Activated gamma-delta T cell treated with Interleukin-2 at 50 U/mL for 16 hours (primary cell): ENCODE measurements at places on chromosomes 6 and 20.

DNA sequence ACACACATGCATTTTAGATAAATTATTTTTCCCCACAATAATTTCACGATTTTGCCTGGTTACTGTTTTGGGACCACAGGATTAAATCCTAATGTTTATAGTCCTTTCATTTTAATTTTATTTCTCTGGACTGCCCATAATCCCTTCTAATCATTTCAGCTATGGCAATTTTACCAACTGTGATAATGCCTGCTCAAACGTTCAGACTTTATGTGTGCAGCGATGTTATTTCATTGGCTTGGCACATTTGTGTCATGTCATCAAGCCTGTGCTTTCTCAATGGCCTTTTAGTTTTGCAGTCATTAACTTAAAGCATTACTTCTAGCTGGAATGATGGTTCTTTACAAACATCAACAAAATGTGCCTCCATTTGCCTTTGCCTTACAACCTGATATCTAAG lies 140.6 kb upstream of the HSF2 start:
- DNase-seq, result no peak

GRCh38 chr6:73774311-73774774 lies 78.3 kb downstream of the CD109 start:
- DNase-seq, result no peak

- DNase-seq, result no peak
Observed at GRCh38 chr6:113908801-113909200, 51.7 kb downstream of the MARCKS start.

- DNase-seq, result no peak
Observed at GRCh38 chr20:59668926-59669850, 64.8 kb downstream of the PHACTR3 start.

GRCh38 chr20:47865912-47866311 lies 80.6 kb upstream of the SULF2 start:
- no peak for DNase-seq

GRCh38 chr6:134714679-134715078 lies 235.2 kb downstream of the ALDH8A1 start:
- no peak for DNase-seq

- no peak for DNase-seq
Observed at GRCh38 chr20:23684261-23684660, 4.6 kb downstream of the CST4 start.

- DNase-seq, result no peak
Observed at GRCh38 chr6:1809291-1809988, 199.7 kb downstream of the FOXC1 start.

DNA sequence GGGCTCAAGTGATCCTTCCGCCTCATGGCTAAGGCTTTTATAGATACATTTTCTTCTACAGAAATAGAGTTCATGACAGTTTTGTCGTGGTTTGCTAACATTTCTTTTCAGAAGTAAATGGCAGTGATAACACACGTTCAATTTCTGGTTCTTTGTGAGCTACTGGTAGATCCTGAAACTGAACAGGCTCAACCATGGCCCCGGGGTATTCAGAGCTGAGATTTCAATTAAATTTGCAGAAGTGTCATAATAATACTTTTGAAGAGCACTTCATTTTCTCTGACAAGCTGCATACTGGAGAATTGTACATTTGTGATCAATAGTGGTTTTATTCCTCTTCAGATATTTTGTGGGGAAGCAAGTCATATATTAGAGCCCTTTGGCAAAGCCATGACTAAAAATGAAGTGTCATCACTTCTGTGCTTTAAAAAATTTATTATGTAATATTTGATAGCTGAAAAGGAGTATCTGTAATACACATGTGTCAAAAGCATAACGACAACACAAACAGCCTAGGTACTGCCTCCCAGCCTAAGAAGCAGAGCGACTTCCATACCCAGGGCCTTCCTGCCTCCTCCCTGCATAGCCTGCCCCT lies 84.3 kb upstream of the SCP2D1 start:
- no peak for DNase-seq

- no peak for DNase-seq
Observed at GRCh38 chr6:2502096-2502997, 248.4 kb downstream of the MYLK4 start.

DNA sequence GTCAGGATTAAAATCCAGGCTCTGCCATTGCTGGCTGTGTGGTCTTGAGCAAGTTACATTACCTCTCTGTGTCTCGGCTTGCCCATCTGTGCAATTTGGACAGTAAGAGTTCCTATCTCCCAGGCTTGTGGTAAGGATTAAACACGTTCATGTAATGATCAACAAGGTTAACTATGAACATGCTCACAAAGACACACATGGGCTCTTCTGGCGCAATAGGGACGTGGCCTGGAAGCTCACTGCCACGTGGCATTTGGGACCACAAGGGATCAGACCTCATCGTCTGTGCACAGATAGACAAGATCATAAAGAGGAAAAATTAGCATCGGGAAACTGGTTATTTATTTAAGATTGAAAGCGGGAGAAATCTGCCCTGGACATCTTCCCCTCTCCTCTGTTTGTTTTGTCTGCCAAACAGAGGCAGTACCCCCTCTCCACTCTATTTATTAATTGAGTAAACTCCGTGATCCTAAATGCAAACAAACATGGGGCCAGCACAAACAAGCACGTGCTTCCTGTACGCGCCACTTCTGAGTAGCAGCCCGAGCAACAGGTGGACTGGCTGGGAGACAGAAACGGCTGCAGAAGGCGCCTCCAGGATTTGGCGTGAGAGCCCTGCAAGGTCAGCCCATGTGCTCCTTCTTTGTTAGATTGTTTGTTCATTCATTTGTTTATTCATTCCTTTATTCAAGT lies 95.0 kb downstream of the CDH26 start:
- no peak for DNase-seq

- DNase-seq, result no peak
Observed at GRCh38 chr6:16184551-16184950, 53.8 kb upstream of the GMPR start.

GRCh38 chr20:8667306-8667705 lies 401.6 kb upstream of the PLCB4 start:
- DNase-seq, result no peak

GRCh38 chr6:147205690-147206600 lies 1.7 kb downstream of the STXBP5 start:
- DNase-seq, result no peak

DNA sequence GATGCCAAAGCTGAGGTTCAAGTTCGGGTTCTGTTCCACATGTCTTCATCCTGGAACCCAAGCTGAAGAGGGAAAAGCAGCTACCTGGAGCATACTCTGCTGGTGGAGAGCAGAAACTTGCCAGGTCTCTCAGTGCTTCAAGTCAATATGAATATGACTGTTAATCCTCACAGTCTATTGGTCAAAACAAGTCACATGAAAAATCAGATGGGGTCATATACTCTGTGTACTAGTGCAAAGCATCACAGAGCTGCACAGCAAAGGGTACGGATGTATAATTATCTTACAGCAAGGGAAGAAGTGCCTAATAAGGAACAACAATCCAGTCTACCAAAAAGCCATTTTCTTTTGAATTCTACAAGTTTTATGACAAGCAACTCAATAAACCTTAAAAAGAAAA lies 11.6 kb downstream of the NCOA7 start:
- no peak for DNase-seq

DNA sequence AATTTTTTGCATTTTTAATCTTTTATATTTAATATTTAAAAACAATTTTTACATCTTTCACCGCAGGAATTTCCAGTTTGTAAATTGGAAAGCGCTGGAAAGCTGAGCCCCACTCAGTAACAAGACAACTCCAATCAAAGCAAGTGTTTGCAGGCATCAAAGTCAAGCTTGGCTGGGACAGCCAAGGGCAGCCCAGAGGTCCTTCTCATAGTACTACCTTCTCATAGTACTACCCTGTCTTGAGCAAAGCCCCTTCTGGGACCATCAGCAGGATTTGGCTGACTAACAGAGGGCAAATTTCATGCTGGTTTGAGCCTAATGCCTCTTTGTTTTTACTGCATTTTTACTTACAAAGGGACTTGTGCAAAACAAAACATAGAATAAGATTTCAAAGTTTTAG lies 228.3 kb downstream of the SIM1 start:
- no peak for DNase-seq

DNA sequence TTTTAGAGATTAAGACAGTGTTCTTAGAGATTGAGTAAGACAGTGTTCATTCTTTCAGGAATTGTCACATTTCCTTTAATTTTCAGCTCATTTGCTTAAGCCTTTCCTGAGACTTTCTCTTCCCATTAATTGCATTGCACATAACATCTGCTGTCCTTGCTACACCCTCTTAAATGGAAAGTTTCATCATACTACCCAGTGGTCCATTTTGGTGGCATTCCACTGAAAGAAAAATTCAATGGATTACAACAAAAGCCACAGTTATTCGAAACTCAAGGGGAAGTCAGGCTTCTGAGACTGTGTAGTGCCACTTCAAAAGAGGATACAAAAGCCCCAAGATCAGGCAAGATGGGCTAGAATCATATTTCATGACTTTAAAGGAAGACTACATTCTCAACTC lies 64.0 kb downstream of the RSPO3 start:
- no peak for DNase-seq

- DNase-seq, result no peak
Observed at GRCh38 chr6:93209358-93209757, 210.0 kb downstream of the EPHA7 start.

DNA sequence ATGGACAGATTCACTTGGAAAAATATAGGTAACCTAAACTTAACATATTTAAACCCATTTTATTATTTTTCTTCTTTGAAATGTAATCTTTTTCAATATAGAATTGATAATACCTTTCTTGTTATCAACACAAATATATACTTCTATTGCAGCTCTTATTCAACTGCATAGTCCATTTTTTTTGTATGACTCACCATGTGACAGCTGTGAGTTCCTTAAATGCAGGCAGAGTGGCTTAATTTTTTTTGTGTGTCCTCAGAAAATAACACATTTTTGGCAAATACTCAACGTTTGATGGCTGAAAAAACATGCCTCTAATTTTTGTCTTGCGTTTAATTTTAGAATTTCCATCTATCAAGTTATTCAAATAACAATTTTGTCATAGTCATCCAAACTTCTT lies 454.8 kb downstream of the PHF3 start:
- DNase-seq, result no peak

DNA sequence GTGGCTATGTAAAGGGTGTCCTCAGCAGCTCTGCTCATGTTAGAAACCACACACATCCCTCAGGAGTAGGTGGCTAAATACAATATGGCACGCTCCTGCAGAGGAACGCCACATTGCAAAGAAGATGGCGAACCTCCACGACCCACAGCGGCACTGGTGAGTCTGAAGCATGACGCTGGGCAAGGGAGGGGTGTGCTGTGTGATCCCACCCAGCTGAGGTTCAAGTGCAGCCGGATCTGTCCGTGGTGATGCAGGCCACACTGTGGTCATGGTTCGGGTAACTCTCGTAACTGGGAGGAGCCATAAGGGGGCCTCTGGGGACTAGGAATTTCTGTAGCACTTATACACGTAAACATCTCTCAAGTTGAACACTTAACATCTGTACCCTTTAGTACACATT lies 23.4 kb upstream of the APMAP start:
- DNase-seq, result no peak

- no peak for DNase-seq
Observed at GRCh38 chr6:36998723-36999038, 6.8 kb upstream of the FGD2 start.

DNA sequence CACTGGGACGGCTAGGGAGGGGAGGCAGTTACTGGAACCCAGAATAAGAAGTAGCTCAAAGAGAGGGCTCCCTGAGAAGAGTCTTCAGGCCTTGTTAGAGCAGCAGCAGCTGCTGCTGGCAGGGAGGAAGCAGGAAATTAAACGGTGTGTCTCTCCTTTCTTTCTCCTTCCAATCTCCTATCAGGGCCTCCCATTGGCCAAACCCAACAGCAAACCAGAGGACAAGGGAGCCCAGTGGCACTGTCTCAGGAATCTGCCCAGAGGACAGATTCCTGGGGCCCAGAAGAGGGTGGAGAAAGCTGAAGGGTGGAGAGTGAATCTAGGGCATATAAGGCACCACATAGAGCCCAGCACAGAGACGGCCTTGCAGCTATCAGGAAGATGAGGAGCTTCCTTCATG lies 10.2 kb downstream of the BTN3A1 start:
- no peak for DNase-seq

DNA sequence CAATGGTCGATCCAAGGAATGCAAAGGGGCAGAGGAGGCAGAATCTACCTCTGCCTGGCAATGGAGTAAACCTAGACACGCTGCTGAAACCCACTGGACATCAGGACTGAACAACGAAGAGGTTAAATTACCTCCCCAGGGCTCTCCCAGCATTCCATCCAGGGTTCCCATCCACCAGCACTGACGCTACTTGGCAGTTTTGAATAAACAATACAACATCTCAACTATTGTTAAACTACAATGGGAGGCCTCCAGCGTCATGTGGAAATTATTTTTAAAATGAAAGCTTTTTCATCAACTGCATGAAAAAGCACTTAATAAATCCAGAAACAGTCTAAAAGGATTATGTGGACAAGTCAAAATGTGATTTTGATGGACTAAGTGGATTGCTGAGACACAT lies 96.8 kb upstream of the NHSL1 start:
- no peak for DNase-seq

DNA sequence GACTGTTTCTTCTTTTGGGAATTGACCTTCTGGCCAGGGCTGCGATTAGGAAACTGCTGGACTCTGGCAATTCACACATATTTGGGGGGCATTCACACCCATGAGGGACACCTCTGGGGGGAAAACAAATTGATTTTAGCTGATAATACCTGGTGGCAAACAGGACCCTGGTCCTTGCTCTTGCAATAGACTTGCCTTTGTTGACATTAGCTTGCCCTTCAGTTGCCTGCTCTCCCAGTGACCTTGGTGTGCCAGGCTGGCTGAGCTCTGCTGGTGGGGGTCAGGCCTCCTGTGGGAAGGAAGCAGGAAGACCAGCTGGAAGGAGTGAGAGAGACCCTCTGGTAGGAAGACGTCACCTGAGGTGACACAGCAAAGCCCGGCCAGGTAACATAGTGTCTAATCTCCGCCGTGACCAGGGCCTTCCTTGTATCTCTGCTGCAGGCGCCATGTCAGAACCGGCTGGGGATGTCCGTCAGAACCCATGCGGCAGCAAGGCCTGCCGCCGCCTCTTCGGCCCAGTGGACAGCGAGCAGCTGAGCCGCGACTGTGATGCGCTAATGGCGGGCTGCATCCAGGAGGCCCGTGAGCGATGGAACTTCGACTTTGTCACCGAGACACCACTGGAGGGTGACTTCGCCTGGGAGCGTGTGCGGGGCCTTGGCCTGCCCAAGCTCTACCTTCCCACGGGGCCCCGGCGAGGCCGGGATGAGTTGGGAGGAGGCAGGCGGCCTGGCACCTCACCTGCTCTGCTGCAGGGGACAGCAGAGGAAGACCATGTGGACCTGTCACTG lies 5.3 kb downstream of the CDKN1A start:
- no peak for DNase-seq

- DNase-seq, result no peak
Observed at GRCh38 chr6:502761-503160, 111.2 kb downstream of the IRF4 start.
